ENCODE measurements at places on chromosomes 4 and X.

DNA sequence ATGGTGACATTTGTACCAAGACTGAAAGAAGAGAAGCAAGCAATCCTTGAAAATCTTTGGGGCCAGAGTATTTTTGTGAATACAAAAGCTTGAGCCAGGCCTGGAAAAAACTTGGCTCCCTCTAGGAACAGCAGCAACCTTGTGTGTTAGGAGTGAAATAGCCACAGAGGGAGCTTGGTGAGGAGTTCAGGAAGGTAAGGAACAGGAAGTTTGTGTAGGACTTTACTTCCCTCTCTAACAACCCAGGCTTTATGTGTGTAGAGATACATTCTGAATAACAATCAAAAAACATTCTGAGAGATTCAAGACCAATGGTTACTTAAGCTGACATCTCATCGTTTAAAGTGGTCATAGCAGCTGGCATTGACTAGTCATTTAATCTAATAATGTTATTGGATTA lies 668.5 kb downstream of the PCDH18 start:
- no peak for DNase-seq

DNA sequence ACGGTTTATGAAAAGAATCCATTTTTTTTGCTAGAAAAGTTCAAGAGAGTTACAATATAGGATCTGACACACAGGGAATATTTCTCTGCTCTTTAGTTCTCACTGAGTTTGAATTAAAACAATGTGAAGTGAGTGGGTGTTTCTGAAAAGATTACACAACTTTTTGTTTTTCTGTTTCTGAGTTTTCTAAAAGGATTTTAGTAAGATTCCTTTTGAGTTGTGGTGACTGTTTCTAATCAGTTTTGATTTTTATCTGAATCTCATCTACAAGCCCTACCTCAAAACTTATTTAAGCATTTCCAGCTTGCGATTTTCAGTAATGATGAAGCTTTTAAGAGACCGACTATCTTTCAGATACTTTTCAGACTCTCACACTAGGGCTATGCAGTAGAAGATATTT lies 141.7 kb downstream of the GPAT3 start:
- no peak for DNase-seq

DNA sequence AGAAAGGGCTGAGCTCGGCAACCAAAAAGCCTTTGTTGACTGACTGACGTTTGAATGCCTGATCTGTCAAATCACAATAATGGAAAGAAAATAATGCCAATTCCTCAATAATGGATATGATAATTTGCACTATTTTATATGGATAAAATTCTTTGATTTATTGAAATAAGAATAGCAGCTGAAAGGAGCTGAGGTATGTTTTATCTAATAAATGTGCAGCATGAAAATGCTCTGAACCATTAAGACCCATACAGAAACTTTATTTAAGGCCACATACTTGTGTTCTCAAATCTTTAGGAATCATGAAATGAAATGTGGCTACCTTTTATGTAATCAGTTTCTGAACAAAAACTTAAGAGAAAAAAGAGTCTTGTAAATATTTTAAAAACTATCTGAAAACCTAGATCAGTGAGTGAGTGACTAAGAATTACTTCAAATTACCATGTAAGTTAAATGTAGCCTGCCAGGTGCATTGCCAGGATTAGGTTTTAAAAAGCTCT lies 69.8 kb downstream of the TMA16 start:
- no peak for DNase-seq

GRCh38 chr4:88570001-88570400 lies 22.3 kb upstream of the HERC3 start:
- no peak for DNase-seq

DNA sequence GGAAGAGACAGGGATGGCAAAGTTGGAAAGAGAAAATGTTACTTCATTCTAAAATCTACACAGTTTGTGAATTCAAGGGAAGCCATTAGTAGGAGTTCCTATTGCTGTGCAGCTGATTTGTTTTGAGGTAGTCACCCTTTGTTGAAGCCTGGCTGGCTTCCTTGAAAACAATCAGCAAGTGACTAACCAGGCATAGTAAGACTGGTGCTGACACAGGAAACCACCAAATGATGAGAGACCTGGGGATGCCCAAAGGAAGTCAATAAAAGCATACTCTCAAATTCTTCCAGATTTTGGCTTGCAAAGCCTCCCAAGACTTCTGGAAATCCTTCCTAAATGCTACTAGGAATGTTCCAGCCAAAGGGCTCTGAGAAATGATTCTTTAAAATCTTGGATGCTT lies 23.9 kb upstream of the PRDM8 start:
- DNase-seq, result no peak

- no peak for DNase-seq
Measured at GRCh38 chr4:1240721-1241465, 8.0 kb downstream of the CTBP1 start.
